ENCODE measurements at places on chromosomes 12 and 14.

DNA sequence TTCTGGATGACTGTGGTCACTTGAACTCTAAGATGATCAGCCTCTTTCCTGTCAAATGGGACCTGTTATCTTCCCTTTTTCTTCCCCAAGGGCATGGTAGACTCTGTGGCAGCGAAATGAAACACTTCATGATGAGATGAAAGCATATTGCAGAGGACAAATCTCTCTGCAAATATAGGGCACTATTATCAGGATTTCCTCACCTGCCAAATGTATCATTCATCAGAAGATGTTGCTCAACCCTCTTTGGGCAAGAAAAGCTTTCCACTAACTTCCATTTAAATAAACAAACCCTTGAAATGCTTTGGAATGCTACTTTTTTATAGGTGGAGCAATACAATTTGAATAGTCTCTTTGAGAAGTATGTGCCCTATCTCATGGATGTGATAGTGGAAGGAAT lies 105.0 kb downstream of the DNAH10 start:
- no peak for DNase-seq

GRCh38 chr12:133129368-133130037 lies 571 bp downstream of the ZNF891 start:
- no peak for DNase-seq

DNA sequence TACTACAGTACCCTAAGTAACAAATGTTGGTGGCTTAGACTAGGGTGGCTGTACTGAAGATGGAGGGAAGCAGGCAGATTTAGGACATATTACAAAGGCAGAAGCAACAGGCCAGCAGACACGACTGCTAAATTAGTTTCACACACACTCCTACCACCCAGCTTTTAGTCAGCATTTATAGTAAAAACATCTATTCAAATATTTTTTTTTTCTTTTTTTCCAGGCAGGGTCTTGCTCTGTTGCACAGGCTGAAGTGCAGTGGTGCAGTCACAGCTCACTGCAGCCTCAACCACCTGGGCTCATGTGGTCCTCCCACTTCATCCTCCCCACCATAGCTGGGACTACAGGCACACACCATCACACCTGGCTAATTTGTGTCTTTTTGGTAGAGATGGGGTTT lies 72.9 kb downstream of the CDK17 start:
- no peak for DNase-seq

GRCh38 chr14:35339761-35340406 lies 47.7 kb downstream of the PSMA6 start:
- DNase-seq: no peak

GRCh38 chr12:119314290-119314689 lies 20.2 kb upstream of the CCDC60 start:
- no peak for DNase-seq

DNA sequence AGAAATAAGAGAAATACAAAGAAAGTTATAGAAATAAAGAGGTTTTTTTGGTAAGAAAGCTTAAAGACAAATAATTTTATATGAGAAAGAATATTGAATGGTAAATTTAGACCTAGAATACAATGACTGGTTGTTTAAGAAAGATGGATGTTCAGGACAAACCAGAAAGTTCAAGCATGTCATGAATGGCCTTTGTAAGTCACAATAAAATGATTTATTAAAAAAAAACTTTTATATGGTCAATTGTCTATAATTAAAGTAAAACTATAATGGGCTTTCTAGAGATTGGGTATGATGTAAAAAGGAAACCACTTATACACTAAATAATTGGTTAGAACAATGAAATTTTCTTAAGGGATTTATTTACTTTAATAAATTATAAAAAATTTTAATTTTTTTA lies 19.8 kb upstream of the CAPRIN2 start:
- DNase-seq: no peak

DNA sequence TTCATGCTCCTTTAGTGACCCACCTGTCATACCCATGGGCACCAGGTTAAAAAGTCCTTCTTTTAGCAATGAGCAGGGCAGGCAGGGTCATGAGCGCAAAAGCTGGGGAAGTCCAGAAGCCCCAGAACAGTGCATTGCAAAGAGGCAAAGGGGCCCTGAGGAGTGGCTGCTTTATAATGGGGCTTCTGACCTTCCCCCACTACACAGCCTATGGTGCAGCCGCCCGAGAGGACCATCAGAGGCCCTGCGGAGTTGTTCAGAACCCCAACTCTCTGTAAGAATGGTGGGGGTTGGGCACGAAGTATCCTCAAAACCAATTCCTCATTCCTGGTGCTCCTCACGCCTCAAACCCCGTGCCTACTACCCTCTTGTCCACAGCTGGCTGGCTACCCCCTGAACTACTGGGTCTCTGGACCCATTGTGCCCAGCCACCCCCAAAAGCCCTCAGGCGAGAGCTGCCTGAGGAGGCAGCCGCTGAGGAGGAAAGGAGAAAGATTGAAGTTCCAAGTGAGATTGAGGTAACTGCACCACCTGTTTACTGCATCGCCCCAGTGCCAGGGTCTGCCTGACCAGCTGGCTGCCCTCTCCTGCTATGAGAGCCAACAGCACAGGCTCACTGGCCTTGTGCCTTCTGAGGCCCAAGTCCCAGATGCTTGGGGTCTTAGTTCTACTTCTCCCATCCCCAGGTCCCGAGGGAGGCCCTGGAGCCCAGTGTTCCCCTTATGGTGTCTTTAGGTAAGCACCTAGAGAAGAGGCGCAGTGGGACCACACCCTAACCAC lies 6.7 kb downstream of the REC8 start:
- no peak for DNase-seq

DNA sequence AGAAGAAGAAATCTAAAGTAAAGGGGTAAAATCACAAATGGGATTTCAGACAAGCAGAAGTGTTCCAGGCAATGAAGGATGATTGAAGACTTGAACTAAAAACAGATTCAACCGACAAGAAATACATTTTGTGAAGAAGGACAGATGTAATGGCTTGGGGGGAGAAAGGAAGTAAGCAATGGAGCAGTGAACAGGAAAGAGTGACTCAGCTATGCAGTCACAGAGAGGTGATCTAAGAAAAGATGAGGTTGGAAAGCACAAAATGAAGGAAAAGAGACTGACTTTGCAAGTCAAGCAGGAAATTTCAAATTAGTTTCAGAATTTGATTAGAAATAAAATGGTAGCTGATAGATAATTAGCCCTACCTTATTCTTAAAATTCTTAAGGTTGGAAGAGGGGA lies 66.5 kb downstream of the PUS7L start:
- DNase-seq: no peak

DNA sequence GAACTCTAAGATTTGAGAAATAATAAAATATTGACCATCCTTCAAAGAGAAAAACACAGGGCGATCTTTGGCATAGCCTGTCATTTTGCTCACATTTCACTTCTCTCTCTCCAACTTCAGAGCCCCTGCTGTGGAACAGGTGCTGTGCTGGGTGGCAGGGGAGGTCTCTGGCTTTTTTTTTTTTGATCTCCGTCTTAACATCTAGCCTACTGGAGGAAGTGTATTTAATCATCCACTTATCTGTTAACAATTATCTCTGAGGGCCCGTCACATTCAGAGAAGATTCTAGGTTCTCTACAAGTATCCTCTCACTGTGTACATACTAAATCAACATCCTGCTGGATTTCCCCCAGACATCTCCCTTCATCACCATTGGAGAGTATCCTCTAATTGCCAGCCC lies 34.1 kb downstream of the CHST11 start:
- no peak for DNase-seq

DNA sequence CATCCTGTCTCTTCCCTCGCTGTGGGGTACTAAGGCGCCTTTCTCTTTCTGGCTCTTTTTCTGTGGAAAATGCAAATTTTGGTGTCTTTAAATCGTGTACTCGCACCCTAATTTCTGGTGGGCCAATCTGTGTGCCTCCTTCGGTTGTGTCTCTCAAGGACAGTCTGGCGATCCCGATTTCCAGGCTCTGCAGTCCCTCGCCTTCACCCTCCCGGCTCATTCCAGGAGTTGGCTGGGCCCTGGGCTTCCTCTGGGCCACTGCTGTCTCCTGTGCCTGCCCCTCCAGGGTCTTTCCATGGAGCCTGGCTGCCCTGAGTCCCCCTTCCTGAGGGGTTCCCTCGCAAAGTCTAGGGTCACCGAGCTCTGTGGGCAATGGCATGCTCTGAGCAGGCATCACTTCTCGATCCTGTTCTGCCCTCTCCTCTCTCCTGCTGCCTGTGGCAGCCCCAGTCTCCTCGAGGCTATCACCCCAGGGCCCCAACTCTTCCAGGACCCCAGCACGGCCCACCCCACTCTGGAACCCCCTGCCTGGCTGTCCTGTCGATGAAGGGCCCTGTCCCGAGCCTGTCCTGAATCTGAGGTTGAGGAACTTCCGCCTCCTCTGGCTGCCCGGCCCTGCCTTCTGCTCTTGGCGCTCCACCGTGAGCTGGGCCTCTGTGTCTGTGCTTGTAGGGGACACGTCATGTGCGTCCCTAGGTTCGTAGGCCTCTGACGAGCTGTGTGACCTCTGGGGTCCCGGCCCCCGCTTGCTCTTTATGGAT lies 24.1 kb downstream of the AHNAK2 start:
- no peak for DNase-seq

DNA sequence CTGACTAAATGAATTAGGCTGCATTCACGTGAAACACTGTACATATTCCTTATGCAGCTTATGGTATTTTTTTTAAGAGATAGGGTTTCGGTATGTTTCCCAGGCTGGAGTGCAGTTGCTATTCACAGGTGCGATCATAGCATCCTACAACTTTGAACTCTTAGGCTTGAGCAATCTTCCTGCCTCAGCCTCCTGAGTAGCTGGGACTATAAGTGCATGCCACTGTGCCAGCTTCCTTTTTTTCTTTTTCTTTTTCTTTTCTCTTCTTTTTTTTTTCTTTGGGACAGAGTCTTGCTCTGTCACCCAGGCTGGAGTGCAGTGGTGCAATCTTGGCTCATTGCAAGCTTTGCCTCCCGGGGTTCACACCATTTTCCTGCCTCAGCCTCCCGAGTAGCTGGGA lies 35.8 kb upstream of the SPPL3 start:
- DNase-seq: no peak

- DNase-seq: peak; percentile 51
Observed at GRCh38 chr12:1644534-1645438, 15.8 kb downstream of the WNT5B start.

DNA sequence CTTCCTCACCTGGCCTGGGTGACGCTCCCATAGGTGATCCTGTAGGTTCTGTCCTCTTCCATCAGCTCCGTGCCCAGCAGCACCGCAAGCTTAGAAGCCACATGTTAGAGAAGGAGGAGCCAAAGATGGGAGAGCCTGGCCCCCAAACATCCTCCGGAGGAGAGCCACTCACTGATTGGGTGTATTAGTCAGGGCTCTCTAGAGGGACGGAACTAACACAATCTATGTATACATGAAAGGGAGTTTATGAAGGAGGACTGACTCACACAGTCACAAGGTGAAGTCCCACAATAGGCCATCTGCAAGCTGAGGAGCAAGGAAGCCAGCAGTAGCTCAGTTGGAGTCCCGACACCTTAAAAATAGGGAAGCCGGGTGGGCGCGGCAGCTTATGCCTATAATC lies 1273.1 kb upstream of the TMEM132C start:
- no peak for DNase-seq

GRCh38 chr12:109670731-109671130 lies 42.9 kb upstream of the FAM222A start:
- DNase-seq: no peak

DNA sequence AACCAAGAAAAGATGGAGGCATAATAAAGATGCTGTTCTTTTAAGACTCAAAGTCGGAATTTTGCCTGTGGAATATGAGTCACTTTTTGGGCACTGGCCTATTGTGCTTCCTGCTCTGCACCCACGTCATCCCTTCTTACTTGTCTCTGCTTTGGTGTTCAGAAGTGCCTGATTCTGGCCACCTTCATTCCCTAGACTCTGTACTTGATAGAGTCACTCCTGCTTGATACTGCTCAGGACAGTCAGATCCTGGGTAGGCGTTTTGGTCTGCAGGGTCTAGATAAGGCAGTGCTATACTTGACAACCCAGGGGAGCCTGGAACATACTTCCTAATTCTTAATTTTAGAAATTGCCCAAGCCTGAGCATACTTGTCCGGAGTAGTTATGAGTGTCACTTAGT lies 1.9 kb downstream of the LRRK2 start:
- DNase-seq: peak; percentile 55

DNA sequence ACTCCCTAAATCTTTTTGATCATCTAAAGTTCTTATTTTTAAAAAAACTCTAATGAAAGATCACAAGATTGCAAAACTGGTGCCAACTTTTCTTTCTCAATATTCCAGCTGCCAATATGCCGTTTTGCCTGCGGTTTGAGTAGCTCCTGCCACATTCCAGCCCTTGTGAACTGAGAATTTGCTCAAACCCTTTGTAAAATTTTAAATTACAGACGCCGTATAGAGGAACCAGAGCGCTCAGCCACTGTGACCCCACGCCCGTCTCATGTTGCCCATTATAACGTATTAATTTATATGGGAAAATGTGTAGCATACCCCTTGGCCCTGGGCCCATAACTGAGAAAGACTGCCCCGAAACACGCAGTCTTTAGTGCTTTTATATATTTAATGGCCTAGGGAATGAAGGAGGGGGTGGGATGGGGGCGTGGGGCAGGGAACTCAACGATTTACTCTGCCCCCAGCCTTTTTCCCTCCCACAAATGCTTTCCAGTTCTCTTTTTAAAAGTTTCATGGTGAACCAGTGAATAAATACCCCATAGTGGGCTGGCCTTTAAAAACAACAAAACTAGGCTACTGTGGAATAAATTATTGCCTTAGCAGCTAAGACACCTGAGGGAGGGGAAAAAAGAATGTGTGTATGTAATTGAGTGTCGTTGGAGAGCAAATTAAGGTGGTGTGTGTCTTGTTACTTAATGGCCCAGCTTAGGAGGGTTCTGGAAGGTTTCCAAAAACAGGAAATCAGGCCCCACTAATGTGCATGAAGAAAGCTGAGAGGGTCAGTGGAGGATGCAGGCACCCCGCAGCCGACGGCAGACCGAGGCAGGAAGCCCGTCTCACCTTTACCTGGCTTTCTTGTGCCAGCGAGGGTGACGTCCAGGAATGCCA lies 45.7 kb upstream of the RFLNA start:
- no peak for DNase-seq

GRCh38 chr12:102638777-102639176 lies 158.4 kb upstream of the IGF1 start:
- no peak for DNase-seq

DNA sequence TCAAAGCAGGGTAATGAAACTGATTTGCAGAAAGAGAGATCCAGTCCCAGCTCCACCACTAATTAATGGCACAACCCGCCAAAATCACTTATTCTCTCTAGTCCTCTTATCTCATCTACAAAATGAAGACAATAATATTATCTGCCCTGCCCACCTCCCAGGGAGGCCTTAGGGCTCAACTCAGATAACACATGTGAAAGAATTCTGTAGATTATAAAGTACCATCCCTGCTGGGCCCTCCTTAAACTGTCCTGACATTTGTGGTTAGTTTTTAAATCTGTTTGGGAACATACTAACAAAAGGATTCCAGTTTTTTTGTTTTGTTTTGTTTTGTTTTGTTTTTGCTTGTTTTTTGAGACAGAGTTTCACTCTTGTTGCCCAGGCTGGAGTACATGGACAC lies 7.3 kb downstream of the POMT2 start:
- DNase-seq: no peak

GRCh38 chr12:31629756-31630732 lies 29.4 kb upstream of the ETFBKMT start:
- DNase-seq: peak; percentile 8

GRCh38 chr14:79708426-79709388 lies 502.6 kb downstream of the DIO2 start:
- no peak for DNase-seq
